BE2C (cell line): ENCODE measurements at places on chromosomes 6 and 20.

- DNase-seq, result no peak
These were observed 404.4 kb downstream of the MAFB start for GRCh38 chr20:40284611-40285010.

- DNase-seq, result no peak
These were observed 12.1 kb downstream of the WRNIP1 start for GRCh38 chr6:2777249-2777648.

GRCh38 chr20:51220293-51220706 is 197.4 kb upstream of the KCNG1 start:
- DNase-seq, result peak; percentile 50

DNA sequence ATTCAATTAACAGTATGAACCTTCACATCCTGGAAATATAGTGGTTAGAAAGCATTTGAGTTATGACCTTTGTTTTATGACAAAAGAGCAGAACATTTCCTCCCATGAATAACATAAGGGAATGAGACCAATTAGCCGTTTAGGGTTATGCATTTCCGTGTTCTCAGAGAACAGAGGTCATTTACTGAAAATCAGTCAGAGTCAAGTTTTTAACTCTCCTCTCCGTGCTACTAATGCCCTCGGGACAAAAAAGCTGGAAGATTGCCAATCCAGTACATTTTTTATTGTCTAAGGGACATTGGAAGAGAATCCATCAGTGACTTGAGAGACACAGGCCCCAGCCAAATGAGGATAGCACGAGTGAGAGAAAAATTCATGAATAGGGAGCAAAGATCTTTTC is 632.7 kb downstream of the RFPL4B start:
- peak; percentile 61 for DNase-seq

DNA sequence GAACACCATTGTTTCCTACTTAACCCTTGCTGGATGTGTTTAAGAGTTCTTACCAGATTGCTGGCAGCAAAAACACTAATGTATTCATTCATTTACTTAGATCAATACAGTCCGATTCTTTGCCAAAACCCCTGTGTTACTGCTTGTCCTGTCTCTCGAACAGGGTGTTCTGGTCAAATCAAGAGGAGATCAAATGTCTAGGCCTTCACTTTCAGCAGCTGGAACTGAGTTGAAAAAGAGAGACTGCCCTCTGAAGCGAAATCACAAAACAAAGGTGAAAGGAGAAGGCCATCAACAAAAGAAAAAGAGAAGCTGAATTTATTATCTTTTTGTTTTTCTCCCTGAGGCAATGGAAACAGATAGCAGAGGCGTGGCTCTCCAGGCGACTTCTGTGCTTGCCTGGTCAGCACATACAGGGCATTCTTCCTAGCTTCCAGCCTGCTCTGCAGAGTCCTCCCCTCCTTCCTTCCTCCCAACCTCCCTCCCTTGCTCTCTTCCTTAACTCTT is 44.1 kb upstream of the GCM1 start:
- peak; percentile 24 for DNase-seq

DNA sequence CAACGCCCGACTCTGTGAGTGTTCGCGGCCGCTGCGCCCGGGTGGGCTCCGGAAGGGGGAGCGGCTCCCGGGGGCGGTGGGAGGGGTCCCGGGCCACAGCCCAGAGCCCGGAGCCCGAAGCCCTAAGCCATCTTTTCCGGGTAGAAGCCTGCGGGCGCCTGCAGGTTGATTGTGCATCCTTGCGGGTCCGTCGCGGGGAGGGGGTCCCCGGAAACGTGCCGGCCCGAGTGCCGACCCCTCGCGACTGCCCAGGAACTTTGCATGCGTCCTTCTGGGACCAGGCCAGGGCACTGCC is 413 bp downstream of the PTPRA start:
- DNase-seq, result peak; percentile 60
